M059J (cell line): ENCODE measurements at places on chromosomes 5 and 9.

GRCh38 chr9:126431077-126431742 lies 104.6 kb downstream of the MVB12B start:
- DNase-seq: no peak

DNA sequence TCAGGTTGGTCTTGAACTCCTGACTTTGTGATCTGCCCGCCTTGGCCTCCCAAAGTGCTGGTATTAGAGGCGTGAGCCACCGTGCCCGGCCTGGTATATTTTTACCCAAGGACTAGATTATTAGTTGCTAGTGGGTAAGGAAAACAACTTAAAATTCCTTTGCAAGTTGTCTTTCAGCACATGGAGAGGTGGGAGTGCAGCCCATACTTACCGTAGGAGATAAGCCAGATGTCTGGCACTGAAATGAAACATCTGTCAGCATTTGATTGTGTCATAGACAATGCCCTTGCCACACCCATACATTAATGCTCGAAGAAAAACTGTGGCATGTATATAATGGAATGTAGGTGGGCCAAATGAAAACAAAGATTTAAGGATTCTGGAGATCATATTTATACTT lies 36.6 kb upstream of the ANKH start:
- no peak for DNase-seq

GRCh38 chr9:105269593-105269992 lies 25.1 kb downstream of the SLC44A1 start:
- DNase-seq: no peak

DNA sequence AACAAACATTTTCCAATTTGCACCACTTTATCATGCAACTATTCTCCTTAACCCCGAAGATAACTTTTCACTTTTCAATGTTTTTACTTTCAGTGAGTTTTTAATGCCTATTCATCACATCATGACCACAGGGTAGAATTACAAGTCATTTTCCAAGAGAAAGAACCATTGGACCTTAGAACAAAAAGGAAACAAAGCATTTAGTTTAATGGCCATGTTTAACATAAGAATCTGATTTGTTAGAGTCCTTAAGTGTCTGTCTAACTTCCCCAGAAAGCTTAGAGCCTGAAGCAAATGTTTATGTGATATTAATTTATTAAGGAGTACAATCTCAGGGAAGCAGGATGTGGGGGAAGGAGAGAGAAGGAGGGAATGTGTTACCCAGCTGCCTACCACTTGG lies 325.8 kb upstream of the RIOK2 start:
- DNase-seq: no peak

GRCh38 chr9:99244344-99245260 lies 22.5 kb downstream of the SEC61B start:
- DNase-seq: no peak

- peak; percentile 50 for DNase-seq
Measured at GRCh38 chr9:37144762-37145161, 24.4 kb downstream of the ZCCHC7 start.

DNA sequence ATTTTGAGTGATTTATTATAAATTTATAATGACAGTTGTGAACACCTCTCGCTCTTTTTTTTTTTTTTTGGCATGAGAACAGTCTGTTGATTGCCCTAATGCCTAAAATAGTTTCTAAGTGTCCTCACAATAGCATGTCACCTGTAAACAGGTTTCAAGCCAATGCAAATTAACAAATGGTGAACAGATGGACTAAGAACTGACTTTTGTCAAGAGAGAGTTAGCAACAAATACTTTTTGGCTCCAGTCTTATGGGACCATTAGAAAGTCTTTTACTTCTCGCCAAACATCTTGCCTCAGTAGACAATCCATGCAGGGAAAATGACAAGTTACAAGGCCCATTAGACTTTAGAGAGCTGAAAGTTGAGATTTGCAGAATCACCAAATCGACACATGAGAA lies 67.8 kb downstream of the MED27 start:
- no peak for DNase-seq

DNA sequence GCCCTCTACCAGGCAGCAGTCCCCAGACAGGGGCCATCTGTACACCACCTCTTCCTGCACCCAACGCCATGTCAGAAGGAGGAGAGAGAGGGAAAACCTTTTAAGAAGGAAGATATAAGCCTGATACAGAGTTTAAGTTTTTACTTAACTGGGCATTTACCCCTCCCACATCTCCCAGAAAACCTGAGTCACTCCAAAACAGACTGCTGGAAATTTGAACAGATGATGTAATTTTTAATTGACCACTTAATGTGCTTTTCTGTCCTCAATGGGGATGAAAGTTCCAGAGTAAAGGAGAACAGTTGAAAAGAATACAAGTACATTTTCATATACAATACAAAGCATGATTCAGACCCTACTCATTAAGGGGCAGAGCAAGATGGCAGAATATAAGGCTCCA lies 63.9 kb downstream of the TTC39B start:
- peak; percentile 61 for DNase-seq

GRCh38 chr5:100827481-100827889 lies 75.6 kb downstream of the ST8SIA4 start:
- DNase-seq: no peak

DNA sequence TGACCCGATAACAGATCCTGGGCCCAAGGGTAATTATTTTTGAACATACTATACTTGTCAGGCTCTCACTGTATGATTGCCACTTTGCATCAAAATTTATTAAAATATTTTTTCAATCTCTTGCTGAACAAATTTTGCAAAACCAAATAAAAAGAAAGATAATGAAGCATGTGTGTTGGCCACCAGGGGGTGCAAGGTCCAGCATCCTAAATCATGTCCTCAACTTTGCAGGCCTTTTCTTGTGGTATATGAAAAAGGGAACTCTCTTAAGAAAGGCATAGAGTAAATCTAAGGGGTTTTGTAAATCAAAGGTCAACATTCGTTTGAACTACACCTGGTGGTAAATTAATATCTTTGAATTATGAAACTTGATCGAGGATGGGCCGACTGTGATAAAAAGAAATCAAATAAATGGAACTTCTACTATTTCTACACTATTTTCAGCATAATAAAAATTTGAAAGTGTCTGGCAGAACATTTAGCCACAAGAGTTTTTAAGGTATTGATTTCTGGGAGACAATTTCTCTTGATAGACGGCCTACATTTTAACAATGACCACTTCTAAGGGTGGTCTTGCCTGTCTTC lies 676.5 kb downstream of the DMRTA1 start:
- DNase-seq: peak; percentile 41

- DNase-seq: peak; percentile 69
Measured at GRCh38 chr5:134437847-134438581, 26.3 kb upstream of the CDKN2AIPNL start.

DNA sequence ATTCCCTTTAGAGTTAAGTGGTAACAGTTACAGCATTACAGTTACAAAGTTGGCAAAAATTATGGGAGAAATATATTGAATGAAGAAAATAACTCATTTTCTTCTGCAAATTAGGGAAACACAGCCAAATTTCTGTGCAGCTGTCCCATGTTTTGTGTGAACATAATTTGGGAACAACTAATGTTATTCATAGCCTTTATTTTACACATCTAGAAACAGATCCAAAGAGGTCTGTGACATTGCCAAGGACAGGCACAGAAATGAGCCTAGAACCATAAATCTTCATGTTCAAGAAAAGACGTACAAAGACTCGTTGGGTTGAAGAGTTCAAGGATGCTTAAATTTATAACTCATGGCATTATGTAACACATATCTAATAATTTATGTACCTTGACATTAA lies 114.1 kb upstream of the TXNDC8 start:
- no peak for DNase-seq

- no peak for DNase-seq
Measured at GRCh38 chr5:113989278-113989912, 372.5 kb upstream of the KCNN2 start.

DNA sequence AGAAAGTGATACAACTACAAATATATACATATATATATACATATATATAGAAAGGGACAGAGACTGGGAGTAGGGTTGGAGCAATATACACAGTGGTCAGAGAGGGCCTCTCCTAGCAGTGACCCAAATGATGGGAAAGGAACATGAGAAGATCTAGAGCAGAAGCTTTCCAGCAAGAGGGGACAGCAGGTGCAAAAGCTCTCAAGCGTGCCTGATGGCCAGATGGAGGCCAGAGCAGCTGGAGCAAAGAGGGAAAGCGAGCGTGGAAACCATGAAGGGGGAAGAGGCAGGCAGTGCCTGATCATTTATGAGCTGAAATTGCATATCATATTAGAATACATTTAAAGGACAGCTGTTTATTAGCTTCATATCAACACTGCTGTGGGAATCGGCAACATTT lies 7.6 kb upstream of the GRPEL2 start:
- no peak for DNase-seq

- DNase-seq: no peak
Measured at GRCh38 chr5:18712936-18713485, 1078.8 kb downstream of the TAF11L14 start.

GRCh38 chr5:10735569-10736276 lies 25.3 kb downstream of the DAP start:
- no peak for DNase-seq

DNA sequence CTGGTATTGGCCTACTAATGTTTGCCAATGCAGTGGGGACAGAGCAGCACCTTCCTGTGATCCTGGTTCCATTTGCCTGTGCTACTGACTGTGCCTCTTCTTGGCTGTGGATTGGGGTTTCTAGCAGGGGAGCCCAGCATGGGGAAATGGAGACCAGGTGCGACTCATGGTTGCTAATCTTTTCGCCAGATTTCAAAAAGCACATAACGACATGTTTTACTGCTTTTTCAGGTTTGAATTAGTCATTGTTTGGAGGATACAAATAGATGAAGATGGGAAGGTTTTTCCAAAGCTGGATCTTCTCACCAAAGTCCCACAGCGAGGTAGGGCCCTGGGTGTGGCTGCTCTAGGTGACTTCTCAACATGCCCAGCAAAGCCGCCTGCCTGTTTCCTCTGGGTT lies 57.6 kb downstream of the IPPK start:
- no peak for DNase-seq

- no peak for DNase-seq
Measured at GRCh38 chr5:159430361-159431012, 100.2 kb upstream of the IL12B start.

GRCh38 chr9:22036866-22037626 lies 27.9 kb upstream of the CDKN2B start:
- DNase-seq: no peak

- DNase-seq: no peak
Measured at GRCh38 chr5:61333954-61334867, 2.2 kb downstream of the ZSWIM6 start.

DNA sequence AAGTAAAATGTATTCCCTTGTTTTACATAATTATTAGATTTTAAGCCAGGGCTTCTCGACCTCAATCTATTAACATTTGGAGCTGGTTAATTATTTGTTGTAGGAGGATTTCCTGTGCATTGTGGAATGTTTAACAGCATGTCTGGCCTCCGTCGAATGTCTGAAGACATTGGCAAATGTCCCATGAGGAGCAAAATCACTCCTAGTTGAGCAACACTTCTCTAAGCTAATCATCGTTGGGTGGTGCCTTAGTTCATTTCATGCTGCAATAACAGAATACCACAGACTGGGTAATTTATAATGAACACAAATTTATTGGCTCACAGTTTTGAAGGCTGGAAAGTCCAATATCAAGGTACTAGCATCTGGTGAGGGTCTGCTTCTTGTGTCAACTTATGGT lies 13.4 kb upstream of the VPS13A start:
- no peak for DNase-seq

GRCh38 chr9:69030851-69031645 lies 4.5 kb upstream of the FXN start:
- no peak for DNase-seq

GRCh38 chr9:119810645-119811429 lies 441.6 kb upstream of the BRINP1 start:
- DNase-seq: peak; percentile 77

- no peak for DNase-seq
Measured at GRCh38 chr9:97943308-97943855, 5.4 kb upstream of the HEMGN start.

GRCh38 chr5:111720333-111720890 lies 36.6 kb downstream of the NREP start:
- no peak for DNase-seq

DNA sequence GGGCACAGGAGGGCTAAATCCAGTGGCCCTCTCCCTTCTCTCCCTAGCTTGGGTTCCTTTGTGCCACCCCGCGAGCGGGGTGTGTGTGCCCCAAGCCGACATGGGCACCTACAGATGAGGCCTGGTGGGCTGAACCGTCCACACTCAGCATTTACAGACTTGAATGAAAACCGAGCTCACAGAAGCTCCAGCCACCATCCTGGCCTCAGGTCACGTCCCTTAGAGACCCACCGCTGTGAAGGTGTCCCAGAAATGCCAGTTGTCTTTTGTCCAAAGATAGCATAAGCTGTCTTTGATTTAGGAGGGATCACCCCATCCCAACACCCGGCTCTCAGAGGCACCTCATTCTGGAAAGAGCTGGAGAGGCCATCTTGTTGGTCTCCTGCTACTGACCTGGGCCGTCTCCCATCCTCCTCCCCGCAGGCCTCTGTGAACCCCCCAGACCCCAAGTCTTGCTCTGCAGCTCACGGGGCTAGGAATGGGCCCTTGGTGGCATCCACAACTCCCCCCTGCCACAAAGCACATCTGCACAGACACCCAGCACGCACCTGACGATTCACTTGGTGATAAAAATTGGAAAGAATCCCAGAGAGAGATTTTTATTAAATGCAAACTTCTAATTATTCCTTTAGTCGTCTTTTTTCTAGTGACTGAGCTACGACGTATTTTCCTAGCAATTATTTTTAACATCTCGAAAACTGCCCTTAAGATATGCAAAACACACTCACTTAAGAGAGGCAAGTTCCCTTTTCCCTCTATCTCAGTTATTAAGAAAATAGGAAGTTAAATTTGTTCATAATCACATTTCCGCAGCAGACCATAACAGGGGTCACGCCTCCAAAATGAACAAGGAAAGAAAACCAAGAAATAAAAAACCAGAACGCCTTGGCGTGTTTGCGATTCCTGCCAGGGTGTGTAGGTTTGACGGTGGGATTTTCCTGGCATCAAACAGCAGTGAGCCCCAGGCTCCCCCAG lies 80.5 kb upstream of the LMX1B start:
- DNase-seq: no peak
